ENCODE measurements at places on chromosomes 6 and 20.

DNA sequence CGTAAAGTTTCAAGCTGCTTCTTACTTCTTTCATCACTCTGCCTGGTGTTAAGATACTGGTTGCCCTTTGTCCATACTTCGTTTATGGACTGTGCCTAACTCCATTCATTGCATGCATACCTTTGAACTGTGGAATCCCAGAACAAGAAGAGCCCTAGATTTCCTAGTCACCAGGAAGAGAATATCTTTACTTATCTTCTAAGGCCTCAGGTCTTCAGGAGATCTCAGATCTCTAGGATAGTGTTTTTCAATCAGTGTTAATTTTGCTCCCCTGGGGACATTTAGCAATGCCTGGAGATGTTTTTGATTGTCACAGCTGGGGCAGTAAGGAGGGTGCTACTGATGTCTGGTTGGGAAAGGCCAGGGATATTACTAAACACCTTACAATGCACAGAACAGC lies 35.5 kb upstream of the GJA1 start:
- DNase-seq = no peak

DNA sequence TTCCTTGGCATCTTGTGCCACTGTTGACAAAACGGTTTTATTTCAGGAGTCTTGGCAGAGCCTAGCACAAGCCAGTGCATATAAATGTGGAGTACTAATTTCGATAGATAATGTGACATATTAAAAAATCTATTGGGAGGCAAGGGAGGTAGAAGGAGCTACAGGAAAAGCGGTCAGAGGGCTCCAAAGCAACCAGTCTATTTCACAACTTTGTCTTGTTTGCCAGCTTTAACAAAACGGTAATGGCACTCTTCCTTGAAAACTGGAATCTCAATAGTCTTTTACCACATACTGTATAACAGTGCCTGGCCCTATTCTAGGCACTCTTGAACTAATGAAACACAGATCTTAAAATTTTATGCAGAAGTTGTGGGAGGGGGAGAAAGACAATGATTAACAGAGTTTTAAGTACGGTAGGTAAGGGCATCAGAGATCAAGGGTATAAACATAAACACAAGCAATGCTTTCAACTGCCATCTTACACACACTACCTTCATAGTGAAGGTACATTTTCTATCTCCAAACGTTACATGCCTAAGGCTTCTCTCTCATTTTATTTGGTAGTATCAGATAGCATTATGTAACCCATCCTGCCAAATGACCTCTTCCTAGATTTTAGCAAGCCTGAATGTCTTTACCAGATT lies 33.5 kb upstream of the SYNCRIP start:
- DNase-seq = no peak

GRCh38 chr20:62971950-62972844 lies 19.7 kb downstream of the SLC17A9 start:
- DNase-seq = peak; percentile 89

DNA sequence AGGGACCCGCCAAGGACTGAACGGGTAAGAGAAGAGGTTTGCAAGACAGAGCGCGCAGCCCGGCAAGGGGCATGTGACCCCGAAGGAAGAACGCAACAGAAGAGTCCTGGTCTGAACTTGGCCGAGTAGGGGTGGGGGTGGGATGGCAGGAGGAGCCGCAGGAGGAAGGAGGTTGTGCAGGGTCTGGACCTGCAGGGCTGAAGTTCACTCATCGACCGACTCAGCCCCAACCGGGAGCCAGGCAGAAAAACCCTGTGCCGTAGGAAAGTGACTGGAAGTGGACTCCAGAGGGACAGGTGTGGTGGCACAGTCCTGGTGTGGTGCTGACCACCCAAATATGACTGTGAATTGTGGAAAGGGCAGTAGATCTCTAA lies 15.2 kb downstream of the ADISSP start:
- DNase-seq = no peak

DNA sequence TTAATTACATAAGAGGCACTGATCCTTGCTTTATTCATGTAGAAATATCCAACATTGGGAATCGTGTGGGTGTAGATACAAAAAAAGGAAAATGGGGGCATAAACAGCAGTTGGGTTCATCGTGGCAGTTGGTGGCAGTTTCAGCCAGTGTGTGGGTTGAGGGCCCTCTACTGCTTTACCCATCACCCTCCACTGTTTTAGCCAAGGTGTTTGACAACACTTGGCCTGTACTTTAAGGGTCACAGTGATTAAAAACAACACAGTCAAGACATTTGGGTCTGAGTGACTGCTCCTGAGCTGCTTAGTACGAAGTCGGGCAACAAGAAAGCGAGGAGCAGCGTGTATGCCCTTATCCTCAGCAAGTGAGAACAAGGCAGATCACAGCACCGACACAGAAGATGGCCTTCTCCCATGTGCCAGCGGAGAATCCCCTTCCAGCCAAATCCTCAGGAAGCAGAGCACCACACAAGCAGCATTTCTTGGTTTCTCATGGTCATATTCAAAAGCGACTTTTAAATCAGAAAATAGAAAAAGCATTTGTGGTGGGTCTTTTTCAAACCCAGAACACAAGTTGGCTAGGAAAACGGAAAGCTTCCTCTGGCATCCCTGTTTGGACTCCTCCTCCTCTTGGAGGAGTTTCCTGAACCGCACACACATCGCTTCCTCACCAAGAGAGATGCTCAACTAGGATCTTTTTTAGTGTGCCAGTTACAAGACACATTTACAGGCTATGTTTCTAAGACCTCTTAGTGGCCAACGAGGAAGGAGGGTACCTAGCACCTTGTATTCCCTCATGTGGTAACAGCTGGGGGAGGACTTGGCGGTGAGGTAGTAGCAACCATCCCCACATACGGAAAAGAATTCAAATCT lies 23.5 kb downstream of the EIF2S2 start:
- DNase-seq = no peak

GRCh38 chr6:168034537-168034936 lies 37.1 kb downstream of the KIF25 start:
- no peak for DNase-seq

DNA sequence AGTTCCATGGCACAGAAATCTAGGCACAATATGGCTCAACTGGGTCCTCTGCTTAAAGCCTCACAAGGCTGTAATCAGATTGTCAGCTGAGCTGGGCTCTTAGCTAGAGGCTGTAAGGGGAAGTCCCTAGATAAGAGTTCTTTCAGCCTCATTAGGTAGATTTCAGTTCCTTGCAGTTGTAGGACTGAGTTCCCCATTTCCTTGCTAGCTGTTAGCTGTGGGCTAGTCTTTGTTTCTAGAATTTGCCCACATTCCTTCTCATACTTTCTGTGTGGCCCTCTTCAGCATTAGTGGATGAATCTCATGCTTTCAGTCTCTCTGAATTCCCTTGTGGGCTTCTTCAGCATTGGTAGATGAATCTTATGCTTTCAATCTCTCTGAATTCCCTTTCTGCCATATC lies 71.0 kb upstream of the MRAP2 start:
- no peak for DNase-seq

GRCh38 chr6:64750910-64751309 lies 956.1 kb downstream of the EYS start:
- no peak for DNase-seq

DNA sequence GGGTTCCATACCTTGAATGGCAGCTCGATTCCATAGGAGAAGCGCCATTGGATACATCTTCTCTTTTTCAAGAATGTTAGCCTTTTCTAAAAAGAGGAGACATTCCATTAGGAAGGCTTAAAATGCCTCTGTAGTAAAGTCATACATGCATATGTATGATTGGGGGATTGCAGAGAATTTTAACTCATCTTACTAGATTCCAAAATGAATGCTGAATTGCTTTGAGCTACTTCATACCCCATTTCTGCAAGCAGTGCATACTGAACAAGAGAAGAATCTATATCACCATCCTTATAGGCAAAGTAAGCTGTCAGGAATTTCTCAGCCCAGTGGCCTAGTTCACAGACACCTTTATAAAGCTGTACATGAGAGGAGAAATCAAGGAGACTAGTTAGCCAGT lies 80.3 kb downstream of the NDUFAF5 start:
- no peak for DNase-seq

GRCh38 chr20:23039136-23039875 lies 4.2 kb downstream of the SSTR4 start:
- DNase-seq = no peak

- no peak for DNase-seq
These were observed 48.1 kb downstream of the SLC24A3 start for GRCh38 chr20:19260412-19261090.

Measured in activated naive CD8-positive, alpha-beta T cell treated with anti-CD3 and anti-CD28 coated beads, Interleukin-2, amount 10 ng/mL, durations not matched to agents 7 days and 5 days (primary cell).